Stimulated activated CD8-positive, alpha-beta memory T cell treated with anti-CD3 and anti-CD28 coated beads, Interleukin-4, amount 100 ng/mL, for 24 hours (primary cell): ENCODE measurements at places on chromosomes 5 and 9.

GRCh38 chr5:164302533-164303235, 797.3 kb downstream of the MAT2B start:
- DNase-seq = no peak

DNA sequence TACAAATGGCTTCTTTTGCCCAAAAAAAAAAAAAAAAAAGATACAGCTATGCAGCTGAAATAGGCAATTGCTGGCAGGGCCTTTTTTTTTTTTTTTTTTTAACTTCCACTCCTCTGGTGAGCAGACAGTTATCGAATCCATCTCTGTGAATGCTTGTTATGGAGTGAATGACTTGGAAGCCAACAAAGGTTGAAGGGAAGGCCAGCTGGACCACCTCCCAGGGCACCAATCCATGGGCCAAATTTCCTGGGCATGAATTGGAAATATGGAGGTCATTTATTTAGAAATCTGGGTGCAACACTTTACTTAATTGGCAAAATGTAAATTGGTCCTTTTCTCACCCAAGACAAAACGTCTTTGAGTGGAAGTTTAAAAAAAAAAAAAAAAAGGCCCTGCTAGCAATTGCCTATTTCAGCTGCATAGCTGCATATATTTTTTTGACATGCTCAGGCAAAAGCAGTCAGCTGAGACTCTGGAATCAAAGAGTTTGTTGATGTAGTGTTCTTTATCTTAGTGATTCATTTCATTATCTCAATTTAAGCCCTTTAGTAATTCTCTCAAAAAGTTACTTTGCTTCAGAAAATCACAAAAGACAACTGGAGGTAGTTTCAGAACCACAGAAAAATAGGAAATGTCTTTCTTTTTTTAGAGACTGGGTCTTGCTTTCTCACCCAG, 392.2 kb upstream of the KLF4 start:
- no peak for DNase-seq

DNA sequence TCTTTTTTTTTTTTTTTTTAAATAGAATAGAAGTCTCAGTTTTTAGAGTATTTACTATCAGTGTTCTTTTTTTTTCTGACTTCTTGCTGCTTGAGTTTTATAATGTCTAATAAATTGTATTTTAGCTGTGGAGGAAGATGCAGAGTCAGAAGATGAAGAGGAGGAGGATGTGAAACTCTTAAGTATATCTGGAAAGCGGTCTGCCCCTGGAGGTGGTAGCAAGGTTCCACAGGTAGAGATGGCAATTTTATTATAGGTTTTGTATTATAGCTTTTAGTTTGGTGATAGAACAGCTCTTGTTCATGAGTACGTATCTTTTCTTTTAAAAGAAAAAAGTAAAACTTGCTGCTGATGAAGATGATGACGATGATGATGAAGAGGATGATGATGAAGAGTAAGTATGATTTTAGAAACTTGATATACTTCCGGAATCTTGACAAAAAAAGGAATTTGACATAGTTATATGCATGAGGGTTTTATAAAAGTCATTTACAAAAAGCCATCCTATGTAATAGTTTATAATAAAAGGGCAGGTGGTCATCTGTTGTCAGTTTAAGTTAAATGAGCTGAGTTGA, 5.0 kb downstream of the NPM1 start:
- DNase-seq = no peak

GRCh38 chr5:179414459-179415261, 69.4 kb upstream of the ADAMTS2 start:
- no peak for DNase-seq

GRCh38 chr5:6358434-6358820, 19.9 kb downstream of the MED10 start:
- no peak for DNase-seq

- DNase-seq = no peak
Observed at GRCh38 chr9:137580209-137580953, 1.7 kb upstream of the DPH7 start.

- no peak for DNase-seq
Observed at GRCh38 chr9:27117489-27118135, 8.6 kb downstream of the TEK start.

GRCh38 chr9:136481558-136481957, 1.3 kb downstream of the SEC16A start:
- no peak for DNase-seq

DNA sequence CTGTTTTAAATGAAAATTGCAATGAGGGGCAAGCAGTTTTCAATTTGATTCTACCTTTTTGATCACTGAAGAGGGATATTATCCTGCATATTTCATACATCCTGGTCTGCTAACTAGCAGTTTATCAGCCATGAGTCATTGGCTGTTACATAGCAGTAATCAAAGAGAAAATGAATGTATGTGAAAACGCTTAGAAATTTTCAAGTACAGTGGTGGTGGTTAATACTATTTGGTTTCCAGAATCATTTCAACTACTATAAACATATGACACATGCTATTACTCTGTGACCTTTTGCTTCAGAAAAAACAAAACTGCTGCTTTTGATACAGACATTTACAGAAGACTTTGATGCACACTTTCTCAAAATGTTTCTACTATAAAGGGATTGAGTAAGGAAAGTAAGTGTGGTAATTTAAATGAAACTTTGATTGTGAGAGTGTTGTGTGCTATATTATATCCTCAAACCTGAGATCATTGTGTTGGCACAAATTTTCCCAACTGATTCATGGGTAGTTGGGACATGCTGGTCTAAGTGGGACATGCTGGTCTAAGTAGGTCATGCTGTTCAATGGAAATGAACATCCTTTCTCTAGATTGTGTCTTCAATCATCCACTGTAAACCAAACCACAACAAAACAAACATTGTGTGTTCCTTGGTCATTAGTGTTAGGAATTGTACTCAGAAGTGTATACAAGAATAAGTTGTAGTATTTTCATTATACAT, 5.1 kb downstream of the RNF14 start:
- DNase-seq = no peak

DNA sequence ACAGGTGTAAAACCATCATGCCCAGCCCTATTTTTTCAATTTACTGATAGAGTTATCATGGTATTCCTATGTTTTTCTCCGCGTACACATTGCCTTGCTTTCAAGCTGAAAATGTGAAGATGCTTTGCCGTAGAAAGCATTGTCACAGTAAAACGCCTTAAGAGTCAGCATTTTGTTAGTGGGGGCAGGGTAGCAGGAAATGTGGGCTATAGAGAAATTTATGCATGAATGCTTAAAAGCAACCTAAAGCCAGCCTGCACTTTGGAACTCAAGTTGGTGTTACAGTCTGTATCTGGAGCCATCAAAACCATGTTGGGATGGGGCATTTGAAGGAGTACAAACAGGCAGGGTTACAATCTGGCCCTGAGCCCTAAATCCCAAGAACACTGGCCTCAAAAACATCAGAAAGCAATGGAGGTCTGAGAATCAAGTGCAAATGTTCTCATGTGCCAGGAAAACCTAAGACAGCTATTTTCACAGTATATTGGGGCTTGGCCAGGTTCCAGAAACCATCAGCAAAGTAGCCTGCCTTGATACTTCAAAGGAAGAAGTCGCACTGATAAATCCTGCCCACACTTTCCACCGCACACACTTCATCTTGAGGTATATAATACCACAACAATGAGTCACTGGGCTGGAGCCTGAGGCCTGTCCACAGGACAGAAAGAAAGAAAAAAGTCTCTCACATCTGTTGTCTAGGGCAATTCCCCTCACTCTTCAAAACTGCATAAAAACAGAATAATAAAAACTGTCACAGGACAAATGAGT, 313.8 kb downstream of the ENC1 start:
- peak; percentile 55 for DNase-seq

GRCh38 chr5:54013556-54014194, 296.7 kb downstream of the ARL15 start:
- DNase-seq = peak; percentile 2

DNA sequence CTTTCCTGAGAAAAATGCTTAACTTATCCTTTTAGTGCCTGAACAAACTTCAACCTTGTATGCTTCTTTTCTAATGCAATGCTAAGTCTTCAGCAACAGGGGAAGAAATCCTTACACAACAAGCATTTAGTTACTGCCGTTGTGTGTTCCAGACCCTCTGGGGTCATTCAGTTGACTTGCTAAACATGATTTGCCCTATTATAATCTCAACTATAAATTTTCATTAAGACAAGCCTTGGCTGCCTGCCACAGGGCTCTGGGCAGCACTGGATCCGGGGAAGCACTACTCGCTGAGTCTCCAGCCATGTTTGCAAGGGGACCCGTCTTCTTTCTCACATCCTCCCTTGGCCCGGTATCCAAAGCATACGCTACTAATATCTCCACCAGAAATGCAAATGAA, 58.1 kb downstream of the PTCH1 start:
- no peak for DNase-seq

GRCh38 chr9:131635285-131635684, 90.0 kb downstream of the PRRT1B start:
- DNase-seq = peak; percentile 58

- DNase-seq = no peak
Observed at GRCh38 chr9:106322706-106323245, 540.2 kb upstream of the ZNF462 start.

DNA sequence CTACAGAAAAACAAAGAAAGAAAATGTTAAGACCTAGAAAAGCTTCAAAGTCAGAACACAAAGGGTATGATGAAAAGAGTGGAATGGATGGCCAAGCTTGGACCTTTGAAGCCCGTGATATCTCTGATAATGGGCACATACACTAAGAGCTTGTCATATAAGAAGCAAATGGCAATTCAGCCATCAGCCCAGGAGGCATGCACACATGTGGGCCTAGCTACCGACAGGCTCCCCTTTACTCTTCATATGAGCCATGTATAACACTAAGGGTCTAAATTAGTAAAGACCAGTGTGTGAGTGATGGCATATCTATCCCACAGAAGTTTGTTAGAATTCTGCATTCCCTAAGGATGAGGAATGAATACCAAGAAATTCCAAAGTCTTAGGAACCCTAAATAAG, 20.1 kb downstream of the GRHPR start:
- DNase-seq = no peak

GRCh38 chr5:127699416-127699815, 3.8 kb upstream of the CCDC192 start:
- no peak for DNase-seq

DNA sequence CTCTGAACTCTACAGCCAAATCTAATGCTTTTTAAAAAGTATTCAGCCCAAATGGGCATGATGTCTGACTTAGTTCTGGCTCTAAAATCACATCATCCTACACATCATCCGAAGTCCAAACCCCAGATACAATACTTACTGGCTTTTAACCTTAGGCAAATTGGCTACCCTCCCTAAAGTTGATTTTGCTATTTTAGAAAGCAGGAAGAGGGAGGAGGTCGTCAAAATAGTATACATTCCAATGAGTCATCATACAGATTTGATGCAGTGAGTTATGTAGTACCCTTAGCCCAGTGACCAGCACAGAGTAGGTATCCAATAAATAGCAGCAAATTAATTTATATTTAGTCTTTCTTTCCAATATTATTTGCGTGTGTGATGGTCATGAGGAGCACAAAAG, 582.0 kb upstream of the TUSC1 start:
- DNase-seq = no peak
